ENCODE measurements at places on chromosomes 6 and 20. TPM values are rescaled to one million over a fixed set of nuclear protein-coding genes. Genes with fewer than 3 reads are reported as not detected.

PDYN gene
- total RNA-seq, result not detected

DNA sequence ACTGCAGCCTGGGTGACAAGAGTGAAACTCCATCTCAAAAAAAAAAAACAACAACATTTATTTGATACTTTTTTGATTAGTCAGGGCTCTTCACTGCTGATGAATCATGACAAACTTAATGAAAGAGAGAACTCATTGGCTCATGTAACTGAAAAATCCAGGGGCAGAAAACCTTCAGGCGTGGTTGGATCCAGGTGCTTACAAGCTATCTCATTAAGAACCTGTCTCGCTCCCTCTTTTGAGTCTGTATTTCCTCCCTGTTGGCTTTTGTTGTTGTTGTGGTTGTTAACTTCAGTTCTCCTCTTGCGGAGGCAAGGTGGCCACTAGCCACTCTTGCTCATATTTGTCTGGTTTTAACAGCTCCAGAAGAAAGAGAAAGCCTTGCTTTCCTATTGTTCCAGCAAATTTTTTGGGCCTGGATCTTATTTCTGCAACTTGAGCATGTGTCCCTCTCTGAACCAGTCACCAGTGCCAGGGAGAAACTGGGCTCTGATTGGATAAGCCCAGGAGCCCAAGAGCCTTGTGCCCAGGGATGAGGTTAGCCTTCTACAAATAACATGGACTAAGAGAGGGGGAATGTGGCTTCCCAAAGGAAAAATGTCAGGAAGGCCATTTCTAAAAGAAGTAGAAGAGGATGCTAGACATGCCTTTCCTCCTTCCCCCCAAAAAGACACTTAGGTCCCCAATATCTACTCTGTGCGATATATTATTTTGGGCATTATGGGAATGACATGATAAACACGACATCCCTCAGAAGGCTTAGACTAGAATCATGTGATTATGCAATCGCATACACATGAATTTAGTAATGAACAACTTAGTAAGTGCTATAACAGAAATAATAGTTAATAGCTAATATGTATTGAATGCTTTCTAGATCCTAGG lies 64.5 kb downstream of the PHACTR2 start:
- H3K27ac ChIP-seq, result peak overlapping the region; percentile 92
- H3K4me3 ChIP-seq, result no peak overlapping the region
- peak; percentile 37 for DNase-seq
- H3K27me3 ChIP-seq, result no peaks in the 10 kb centered on the region
- peaks cover 55% of the 10 kb centered on the region for H3K4me1 ChIP-seq

DNA sequence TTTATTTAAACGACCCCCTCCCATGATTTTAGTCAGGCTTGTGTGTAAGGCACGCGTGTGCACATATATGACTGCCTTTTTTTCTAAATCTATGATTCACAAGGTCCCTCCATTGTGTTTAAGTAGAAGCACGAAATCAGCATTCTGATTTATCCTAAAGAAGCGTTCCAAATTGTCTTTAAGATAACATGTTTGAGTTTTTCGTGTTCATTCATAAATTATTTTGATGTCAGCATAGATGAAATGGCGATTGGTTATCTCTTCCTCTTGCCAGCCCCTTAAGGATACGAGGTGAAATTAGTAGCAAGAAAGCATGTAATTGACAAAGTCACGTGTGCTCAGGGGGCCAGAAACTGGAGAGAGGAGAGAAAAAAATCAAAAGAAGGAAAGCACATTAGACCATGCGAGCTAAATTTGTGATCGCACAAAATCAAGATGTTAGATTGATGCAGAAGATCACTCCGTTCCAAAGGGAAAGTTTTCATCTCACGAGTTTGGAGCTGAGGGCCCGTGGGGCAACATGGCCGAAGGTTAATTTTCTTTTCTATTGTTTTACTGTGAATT lies at the start of gene LIN28B:
TSS of gene LIN28B (plus strand) at position 377 of the 564 bp plus-strand sequence. CDS start at position 521, 144 bp downstream.
- H3K4me1 ChIP-seq, result no peaks in the 10 kb centered on the region
- H3K36me3 ChIP-seq, result no peaks in the 10 kb centered on the region
- no peak within 1 kb of the TSS for H3K4me3 ChIP-seq

- no peaks in the 10 kb centered on the region for H3K27me3 ChIP-seq
- H3K4me1 ChIP-seq, result no peaks in the 10 kb centered on the region
- DNase-seq, result no peak
- no peak overlapping the region for H3K4me3 ChIP-seq
These were observed 8.5 kb upstream of the MYL9 start for GRCh38 chr20:36532822-36533221.

- no peak for DNase-seq
- H3K4me3 ChIP-seq, result no peak overlapping the region
- no peaks in the 10 kb centered on the region for H3K4me1 ChIP-seq
- H3K27ac ChIP-seq, result no peak overlapping the region
- H3K36me3 ChIP-seq, result no peaks in the 10 kb centered on the region
These were observed 71.8 kb downstream of the TNFAIP3 start for GRCh38 chr6:137938770-137939379.

SF3B5 gene
- total RNA-seq, result 199 TPM

MYT1 gene
- not detected for total RNA-seq

IP6K3 gene
- total RNA-seq, result 5.3 TPM

DNA sequence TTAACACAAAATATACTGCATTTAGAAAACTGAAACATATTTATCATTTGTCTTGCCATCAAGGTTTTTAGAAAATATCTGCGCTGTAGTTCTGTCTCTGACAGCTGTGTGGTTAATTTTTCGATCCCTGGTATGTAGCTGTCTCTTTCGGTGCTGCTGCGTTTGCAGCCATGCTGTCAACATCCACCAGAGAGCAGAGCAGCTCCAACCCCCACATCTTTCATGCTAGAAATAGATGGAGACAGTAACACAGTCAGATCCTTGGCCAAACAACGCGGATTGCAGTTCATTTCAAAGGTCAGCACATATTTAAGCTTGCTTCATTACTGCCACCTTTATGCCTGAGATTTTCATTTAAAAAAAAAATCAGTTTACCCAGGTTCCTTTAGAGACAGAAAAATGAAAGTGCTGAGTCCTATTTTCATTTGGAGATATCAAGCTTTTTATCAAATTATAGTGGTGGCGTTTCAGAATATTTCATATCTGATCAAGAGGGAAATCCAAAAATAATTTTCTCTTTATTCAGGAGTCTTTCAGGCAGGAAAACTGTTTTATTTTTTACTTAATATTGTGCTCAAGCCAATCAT lies 157.7 kb upstream of the MMS22L start:
- no peak overlapping the region for H3K4me3 ChIP-seq
- no peak overlapping the region for H3K27ac ChIP-seq
- no peaks in the 10 kb centered on the region for H3K4me1 ChIP-seq
- no peak for DNase-seq
- no peaks in the 10 kb centered on the region for H3K36me3 ChIP-seq

C6orf141 gene
- total RNA-seq, result not detected

DNA sequence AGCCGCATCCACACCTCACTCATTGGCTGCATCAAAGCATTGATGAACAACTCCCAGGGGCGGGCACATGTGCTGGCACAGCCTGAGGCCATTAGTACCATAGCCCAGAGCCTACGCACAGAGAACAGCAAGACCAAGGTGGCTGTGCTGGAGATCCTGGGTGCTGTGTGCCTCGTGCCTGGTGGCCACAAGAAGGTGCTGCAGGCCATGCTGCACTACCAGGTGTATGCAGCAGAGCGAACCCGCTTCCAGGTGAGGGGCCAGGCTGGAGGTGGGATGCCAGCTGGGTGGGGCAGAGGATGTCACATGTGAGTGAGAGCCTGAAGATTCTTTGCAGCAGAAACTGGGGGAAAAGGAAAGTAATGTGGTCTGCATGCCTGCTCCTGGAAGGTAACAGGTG lies 66.7 kb downstream of the MOCS1 start:
- H3K4me1 ChIP-seq, result no peaks in the 10 kb centered on the region
- H3K27ac ChIP-seq, result no peak overlapping the region
- H3K36me3 ChIP-seq, result no peaks in the 10 kb centered on the region
- DNase-seq, result no peak
- no peak overlapping the region for H3K4me3 ChIP-seq
- H3K27me3 ChIP-seq, result no peaks in the 10 kb centered on the region

- H3K27ac ChIP-seq, result no peak overlapping the region
- H3K36me3 ChIP-seq, result no peaks in the 10 kb centered on the region
- H3K4me1 ChIP-seq, result no peaks in the 10 kb centered on the region
- DNase-seq, result no peak
- H3K4me3 ChIP-seq, result no peak overlapping the region
- no peaks in the 10 kb centered on the region for H3K27me3 ChIP-seq
These were observed 107.1 kb downstream of the ZDHHC14 start for GRCh38 chr6:157488058-157488457.
